ENCODE measurements at places on chromosomes 5 and 9.
A peak's percentile ranks its signal among the peaks of the same experiment; 100 is the strongest.

DNA sequence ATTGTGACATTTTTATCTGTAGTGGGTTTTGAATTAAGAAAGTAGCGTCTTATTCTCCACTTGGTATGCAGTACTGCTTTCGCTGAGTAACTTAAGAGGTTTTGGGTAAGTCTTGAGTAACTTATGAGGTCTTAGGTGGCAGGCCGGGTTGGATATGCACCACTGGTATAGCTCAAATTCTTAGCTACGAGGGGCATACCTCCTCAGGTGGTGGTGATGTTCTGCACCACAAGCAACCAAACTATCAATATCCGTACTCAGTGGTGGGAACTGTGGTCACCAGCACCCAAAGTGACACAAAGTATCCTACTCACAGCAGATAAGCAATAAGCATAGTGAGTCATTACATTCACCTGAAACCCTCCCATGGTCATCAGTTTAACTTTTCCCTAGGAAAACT is 13.7 kb downstream of the SMC2 start:
- DNase-seq, result no peak

GRCh38 chr9:107059220-107059619 is 196.3 kb downstream of the ZNF462 start:
- no peak for DNase-seq

- DNase-seq, result no peak
Measured at GRCh38 chr9:114529285-114529684, 24.0 kb upstream of the WHRN start.

GRCh38 chr5:149386166-149386565 is 7.1 kb upstream of the IL17B start:
- no peak for DNase-seq

DNA sequence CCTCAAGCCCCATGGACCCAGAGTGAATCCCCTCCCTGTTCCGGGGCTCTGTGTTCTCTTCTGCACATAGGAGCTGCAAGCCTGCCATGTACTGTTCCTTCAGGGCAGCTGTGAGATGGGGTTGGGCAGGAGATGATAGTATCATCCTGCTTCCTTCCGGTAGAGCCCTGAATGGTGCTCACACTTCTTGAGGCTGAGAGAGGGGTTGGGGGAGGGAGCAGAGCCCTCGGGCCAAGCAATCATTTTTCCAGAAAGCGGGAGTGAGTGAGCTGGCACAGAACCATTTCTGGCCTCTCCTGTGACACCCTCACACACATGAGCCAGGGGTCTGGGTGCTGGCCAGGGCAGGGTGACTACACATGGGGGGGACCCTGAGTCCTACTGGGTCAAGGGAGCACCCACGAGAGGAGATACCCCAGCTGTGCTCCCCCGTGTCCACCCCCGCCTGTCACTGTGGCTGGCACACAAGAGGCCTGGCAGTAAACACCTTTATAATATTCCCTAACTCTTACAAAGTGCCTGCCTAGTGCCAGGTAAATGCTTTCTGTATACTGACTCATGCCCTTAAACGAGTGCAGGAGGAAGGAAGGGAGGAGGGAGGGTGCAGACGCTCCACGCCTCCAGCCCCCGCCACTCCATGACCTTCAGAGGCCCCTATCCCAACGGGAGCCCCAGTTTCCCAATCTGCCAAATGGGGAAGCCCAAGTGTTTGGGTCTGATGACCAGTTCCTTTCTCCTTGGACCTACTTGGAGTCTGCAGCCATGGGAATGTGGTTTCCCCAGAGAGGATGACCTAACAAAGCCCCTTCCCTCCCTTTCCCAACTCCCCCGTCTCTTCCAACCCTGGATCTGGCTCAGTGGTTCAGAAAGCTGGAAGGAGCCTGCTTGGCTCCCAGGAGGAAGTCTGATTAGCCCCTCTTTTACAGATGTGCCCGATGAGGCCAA is 15.5 kb downstream of the AKNA start:
- DNase-seq, result no peak

- DNase-seq, result no peak
Measured at GRCh38 chr5:3886524-3887451, 291.2 kb downstream of the IRX1 start.

GRCh38 chr5:132407970-132408369 is 38.5 kb downstream of the SLC22A5 start:
- no peak for DNase-seq

- DNase-seq, result no peak
Measured at GRCh38 chr9:127522727-127523126, 71.4 kb downstream of the LRSAM1 start.

DNA sequence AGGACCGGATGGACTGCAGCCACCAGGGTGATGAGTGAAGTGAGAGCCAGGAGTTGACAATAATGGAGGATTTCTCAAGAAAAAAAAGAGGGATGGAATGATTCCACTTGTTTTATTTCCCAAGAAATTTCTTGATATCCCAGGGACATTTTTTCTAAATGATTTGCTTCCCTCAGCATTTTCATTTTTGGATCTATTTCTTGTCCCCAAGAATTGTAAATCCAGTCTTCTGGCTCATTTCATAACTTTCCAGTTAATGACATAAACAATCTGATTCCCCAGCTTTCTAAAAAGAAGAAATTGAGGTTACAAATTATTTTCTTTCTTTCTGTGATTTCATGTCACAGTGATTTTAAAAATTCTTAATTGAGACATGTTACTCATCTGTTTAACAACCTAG is 446.5 kb downstream of the PRR16 start:
- DNase-seq, result no peak

- DNase-seq, result no peak
Measured at GRCh38 chr5:161165998-161166660, 314.1 kb upstream of the ATP10B start.

DNA sequence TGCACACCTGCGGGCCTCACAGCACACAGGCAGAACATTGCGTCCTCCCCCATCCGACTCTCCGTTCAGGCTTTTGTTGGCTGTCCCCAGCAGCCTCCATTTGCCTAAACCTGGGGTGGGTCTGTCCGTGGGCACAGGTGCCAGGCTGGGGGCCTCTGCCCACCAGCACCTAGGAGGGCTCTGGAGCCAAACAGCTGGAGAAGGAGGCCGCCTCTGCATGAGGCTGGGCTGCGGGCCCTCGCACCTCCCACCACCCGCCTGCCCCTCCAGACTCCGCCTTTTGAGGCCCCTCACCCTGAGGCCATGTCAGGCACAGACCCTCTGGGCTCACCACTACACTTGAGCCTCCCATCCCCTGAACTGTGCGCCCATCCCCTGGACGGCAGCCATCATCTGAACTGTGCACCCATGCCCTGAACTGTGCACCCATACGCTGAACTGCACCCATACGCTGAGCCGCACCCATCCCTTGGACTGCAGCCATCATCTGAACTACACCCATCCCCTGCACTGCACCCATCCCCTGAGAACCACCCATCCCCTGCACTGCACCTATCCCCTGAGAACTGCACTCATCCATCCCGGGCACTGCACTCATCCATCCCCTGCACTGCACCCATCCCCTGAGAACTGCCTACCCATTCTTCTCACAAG is 98.0 kb upstream of the OTULINL start:
- DNase-seq, result no peak

DNA sequence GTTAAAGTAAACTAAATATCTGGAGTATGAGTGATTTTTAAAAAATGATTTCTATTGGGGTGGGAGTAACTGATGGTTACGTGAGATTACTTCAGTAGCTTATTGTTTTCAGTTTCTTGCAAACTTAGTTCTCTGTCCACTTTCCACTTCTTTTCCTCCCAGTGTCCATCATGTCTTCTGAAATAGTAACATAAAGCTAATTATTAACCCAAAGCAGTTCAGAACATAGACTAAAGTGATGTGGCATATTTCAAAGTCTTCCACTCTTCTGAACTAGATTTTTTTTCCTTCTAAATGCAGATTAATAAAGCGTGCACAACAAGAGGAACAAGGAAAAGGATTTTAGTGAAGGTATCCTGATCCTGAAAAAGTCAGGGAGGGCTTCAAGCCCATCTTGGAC is 114.1 kb downstream of the MAN2A1 start:
- no peak for DNase-seq

GRCh38 chr5:112434641-112435040 is 15.6 kb upstream of the EPB41L4A start:
- no peak for DNase-seq

DNA sequence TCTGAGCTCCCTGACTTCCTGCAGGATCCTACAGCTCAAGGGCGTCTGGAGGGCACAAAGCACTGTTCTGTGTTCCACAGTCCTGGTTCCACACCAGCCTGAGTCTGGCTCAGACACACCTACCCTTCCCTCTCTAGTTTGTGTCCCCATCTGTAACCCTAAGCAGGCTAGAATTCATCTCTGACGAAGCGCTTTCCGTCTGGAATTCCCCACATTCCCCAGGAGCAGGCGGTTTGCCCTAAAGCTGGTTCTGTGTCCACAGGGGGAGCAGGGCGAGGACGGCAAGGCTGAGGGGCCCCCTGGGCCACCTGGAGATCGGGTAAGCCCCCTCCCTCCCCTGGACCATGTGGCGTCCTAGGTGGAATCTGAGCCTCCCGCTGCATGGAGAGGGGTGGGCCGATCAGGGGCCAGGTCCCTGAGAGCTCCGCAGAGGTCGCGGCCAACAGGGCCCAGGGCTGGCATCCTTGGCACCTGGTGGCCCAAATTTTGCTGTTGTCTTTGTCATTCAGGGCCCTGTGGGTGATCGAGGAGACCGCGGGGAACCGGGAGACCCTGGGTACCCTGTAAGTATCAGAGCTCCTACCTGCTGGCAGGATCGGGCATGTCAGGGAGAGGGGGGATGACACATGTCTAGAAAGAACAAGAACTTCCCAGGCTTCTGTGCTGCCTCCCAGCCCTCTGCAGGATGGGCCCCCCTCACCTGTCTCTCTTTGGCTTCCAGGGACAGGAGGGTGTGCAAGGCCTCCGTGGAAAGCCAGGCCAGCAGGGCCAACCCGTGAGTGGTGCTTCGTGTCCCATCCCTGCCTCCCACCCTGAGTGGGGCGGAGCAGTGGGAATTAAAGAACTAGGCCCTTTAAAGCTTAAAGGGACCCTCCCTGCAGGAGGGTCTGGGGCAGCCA is 34.5 kb upstream of the ORM1 start:
- DNase-seq, result peak; percentile 34

- DNase-seq, result no peak
Measured at GRCh38 chr5:159641371-159642039, 274.8 kb upstream of the ADRA1B start.

DNA sequence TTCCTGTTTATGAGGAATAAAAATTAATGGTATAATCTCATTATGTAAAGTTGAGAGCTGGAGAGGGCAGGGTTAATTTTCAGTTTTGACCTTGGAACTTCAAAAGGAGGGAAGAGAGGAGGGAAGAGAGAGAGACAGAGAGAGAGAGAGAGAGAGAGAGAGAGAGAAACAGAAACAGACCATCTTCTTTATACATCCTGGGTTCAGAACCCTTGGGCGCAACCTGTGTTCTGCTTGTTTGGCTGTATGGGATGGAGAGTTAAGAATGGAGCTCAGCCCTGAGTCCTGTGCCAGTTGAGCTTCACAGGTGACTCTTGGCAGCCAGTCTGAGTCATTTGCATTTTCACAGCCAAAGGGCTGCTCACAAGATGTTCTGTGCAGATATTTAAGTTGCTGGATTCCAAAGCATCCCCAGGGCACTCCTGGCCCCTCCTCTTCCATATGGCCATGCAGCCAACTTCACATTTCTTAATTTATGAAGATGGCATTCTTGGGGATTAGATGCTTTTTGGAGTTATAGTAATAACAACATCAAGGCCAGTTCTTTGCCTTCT is 143.5 kb downstream of the CARTPT start:
- no peak for DNase-seq

DNA sequence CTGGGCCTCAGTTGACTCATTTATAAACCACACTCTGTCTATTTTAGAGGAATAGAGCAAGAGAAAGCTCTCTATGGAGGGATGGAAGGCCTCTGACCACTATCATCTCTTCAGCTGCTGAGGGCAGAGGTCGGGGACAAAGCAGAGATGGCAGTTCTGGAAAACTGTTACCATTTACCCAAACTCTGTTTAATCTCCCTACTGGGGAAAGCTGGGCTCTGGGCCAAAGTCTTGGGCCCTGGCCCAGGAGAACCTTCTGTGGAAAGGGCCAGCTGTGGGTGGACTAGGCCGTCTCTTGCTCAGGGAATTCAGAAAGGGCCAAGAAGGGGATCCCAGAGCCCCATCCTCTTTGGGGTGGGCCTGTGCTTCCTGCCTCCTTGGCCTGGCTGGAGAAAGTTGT is 100.0 kb downstream of the PSD2 start:
- no peak for DNase-seq

DNA sequence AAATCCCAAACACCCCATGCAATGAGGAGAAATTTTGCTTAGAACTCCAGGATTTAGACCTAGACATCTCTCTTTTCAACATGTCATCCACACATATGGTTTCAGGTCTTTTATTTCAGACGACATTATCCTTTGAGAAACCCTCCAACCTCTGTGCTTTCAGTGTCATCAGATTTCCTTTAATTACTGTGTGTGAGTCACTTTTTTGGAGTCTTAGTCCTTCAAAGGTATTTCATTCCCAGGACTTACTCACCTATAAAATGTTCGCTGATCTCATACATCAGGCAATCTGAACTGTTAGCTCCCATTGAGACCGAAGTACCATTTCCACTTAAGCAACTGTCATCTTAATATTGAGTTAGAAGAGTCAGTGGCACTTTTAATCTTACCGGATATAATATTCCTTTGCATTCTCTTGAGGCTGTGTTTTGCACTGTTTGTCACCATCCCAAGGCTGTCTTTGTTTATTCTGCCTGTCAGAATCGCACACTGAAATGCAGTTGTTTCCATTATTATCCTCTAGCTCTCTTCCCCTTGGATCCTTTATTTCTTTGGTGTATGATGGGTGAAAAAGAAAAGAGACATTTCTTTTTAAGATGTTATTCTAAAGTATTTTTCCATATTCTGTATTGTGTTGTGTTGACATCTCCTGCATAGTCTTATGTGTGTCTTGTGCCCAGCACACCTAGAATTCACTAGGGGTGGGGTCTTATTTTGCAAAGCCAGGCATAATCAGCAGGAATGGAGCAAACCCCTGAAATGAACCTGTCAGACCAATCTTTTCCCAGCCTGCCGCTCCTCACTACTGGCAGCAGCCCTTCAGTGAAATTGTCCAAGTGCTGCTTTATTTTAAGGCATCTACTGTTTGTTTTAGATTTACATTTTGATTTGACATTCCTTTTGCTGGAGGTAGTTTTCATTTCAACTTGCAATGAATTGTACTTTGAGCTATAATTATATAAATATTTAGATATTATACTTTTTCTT is 155.4 kb downstream of the PAM start:
- DNase-seq, result no peak

DNA sequence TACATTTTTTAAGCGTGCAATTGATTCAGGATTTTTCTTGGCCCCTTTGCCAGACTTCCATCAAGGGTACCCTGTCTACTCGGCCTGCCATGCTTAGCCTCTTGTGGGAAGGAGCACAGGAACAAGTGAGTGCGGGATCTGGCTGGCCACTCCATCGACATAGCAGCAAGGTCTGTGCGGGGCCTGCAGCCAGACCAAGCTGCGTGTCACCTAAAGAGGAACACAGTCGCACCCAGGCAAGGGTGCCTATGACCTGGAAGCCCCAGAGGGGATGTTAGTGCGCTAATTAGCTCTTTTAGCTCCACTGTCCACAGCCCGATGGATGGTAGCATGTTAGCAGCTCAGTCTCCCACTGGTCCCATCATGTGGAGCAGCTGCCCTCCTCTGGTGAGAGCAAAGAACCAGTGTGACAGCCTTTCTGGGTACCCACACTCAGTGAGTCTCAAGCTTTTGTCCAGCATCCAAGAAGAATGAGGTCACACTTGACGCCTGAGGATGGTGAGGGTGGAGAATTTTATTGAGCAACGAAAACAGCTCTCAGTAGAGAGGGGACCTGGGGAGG is 38.7 kb downstream of the FTMT start:
- no peak for DNase-seq

GRCh38 chr9:113125386-113126035 is 25.3 kb upstream of the SLC31A2 start:
- no peak for DNase-seq

- DNase-seq, result no peak
Measured at GRCh38 chr9:19699756-19700155, 89.1 kb downstream of the SLC24A2 start.

All from left hindlimb (tissue), 1 donor.